AG04450 (cell line): ENCODE measurements at places on chromosomes 6 and 20.

GRCh38 chr20:54938707-54939106 is 463.3 kb downstream of the DOK5 start:
- no peak for DNase-seq

DNA sequence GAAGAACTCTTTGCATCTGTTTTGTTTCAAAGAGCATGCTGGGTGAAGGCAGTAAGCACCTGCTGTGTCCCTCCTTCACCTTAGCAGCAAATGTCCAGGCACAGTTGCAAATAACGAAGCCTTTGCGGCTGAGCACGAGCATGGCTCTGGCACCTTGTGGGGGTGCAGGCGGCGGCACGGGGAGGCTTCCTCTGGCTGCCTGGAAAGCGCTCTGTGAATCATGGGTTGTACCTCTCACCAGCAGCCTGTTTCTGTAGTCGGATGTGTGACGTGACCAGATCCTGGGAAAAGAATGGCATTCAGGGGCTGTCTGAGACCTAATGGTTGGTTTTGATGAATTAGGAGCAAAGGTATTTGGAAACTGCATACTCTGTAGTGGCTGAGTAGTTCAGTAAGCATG is 144.8 kb downstream of the DTNBP1 start:
- no peak for DNase-seq

DNA sequence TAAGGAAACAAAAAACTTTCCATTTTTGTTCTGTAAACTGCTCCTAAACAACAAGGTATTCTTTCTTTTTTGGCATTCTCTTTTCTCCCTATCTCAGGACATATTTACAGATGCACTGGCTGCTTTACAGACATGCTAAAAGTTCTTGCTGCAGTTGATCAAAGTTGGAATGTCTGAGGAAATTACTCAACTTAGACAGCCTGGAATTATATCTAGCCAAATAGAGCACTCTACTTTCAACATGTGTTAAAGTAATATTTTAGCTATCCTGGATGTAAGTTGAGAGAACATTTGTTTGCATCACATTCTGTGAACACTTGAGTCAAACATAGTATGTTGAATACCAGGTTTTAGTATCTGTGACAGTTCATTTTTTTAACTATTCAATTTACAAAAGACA is 24.8 kb downstream of the TASP1 start:
- no peak for DNase-seq

GRCh38 chr6:27693766-27694546 is 218.2 kb downstream of the OR2B2 start:
- DNase-seq: no peak

DNA sequence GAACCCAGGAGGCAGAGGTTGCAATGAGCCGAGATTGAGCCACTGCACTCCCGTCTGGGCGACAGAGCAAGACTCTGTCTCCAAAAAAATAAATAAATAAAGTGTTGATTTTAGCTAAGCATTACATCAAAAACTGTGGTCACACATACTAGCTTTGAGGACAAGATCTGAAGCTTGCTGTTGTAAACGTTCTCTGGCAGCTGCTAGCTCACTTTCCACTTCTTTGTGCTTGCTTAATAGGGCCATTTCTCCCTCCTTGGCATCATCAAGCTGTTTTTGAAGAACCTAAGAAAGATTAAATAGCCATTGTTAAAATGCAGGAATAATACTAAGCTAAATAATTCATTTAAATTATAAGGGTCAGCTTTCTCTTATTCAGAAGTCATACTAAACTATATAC is 55.7 kb downstream of the FAM184A start:
- no peak for DNase-seq

DNA sequence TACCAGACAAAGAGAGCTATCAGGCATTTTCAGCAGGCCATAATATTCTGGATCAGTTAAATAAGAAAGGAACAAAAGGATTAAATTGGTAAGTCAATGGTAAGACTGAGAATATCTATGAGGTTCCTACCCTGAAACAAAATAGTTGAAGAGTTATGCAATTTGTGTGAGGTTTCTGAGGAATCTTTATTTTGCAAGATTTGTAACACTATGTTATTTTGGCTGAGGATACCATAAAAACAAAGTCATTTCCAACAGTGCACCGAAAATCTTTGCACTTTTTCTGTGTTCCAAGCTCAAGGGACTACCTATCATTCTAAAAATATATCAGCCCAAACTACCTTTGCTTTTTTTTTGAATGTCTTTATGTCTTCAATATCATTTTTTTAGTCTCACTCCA is 383.3 kb upstream of the CITED2 start:
- no peak for DNase-seq
